ENCODE measurements at places on chromosomes 3 and 15.

- DNase-seq = no peak
Observed at GRCh38 chr3:45332901-45333407, 55.4 kb upstream of the LARS2 start.

DNA sequence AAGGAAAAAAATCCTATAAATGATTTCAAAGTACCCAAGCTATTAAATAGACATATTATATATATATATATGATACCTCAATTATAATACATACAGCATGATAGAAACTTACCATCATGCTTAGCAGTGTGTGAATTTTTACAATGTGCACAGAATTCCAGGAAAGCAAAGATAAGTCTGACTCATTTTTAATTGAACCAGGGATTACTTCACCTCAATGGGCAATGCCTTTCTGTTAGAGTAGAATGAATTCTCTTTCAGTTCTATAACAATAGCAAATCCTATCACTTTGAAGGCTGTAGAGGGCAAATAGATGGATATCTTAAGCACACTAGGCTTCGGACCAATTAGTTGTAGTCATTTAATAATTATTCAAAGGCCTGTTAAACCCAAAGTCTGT, 54.8 kb upstream of the P3H2 start:
- DNase-seq = no peak

GRCh38 chr3:33803894-33804526, 5.6 kb downstream of the PDCD6IP start:
- no peak for DNase-seq

- no peak for DNase-seq
Observed at GRCh38 chr3:16484984-16485383, 28.5 kb downstream of the RFTN1 start.

DNA sequence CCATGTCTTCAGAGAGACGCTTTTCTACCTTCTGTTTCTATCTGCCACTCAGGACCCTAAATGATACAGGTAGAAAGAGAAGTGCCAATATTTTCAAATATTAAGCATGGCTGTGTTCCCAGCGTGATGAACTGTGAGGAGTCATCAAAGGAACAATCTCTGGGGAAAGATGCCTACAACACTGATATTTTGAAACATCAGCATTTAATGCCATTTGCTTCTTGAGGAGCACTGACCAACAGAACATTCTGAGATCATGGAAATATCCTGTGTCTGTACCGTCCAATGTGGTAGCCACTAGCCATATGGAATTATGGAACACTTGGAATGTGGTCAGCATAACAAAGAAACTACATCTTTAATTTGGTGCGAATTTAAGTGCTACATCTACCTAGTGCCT, 117.9 kb upstream of the COL6A5 start:
- DNase-seq = no peak
